NCI-H1092 treated with DMSO at 0.1 percent for 48 hours (cell line): ENCODE measurements at places on chromosomes 16 and 17.

- DNase-seq = no peak
Observed at GRCh38 chr16:30664616-30665109, 6.4 kb downstream of the FBRS start.

DNA sequence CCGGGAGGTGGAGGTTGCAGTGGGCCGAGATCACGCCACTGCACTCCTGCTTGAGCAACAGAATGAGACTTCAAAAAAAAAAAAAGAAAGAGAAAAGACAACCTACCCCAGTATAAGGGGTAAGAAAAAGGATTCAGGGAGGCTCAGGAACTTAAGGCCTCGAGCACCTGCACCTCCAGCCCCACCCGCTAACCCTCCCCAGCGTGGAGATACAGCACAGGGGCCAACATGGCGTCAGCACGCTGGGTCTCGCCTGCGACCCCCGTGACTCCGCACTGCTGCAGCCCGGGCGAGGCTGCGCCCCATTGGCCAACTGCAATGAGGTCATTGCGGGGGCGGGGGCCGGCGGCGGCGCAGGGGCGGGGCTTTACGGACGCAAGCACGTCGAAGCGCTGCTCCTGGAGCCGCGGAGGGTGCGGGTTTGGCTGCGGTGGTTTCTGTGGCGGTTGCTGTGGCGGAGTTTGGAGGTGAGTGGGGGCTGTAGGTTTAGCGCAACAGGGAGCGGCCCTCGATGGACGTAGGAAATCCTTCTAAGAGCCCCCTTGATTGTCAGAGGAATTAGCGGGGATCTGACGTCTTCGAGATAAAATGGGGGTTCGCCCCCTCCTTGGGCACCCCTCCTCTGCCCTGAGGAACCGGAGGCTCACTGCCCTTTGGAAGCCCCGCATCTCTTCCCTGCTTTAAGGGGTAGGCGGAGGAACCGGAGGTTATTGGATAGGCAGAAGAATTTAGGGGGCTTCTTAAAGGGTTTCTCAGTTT lies at the start of gene ATP6V0A1:
Gene ATP6V0A1, plus strand, starts transcription at position 382 of the 759 bp plus-strand sequence. CDS start 2,017 bp downstream, outside the sequence.
- DNase-seq = peak; percentile 88

DNA sequence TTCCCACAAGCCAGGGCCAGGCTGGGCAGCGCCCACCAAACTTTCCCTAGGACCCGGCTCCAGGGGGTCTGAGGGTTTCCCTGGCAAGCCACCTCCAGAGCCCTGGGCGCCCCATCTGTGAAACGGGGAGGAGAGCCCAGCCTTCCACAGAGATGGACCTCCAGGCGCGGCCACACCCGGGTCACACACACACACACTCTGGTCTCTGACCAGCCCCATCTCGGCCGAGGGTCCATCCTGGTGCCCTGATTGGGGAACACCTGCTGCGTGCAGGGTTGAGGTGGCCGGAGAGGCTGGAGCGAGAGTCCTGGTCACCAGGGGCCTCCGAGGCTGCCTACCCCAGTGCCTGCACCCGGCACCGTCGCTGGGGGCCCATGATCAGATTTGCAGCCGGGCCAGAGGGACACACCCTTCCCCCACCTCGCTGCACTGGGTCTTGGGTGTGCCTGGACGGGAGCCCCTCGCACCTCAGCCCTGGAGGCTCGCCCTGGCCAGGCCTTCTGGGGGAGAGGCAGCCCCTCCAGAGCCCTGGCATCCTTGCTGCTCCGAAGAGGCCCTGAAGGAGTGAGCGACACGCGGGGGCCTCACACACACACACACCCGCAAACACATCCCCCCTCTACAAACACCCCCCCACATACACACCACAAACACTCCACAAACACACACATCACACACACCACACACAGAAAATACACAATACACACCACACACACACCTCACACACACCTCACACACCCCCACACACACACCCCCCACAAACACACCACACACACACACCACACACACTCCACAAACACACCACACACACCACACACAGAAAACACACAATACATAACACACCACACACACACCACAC lies 29.7 kb downstream of the SLC25A10 start:
- no peak for DNase-seq

GRCh38 chr17:68020409-68020756 lies 15.2 kb upstream of the KPNA2 start:
- DNase-seq = peak; percentile 74

GRCh38 chr17:35519439-35519838 lies 18.0 kb downstream of the SLFN12L start:
- no peak for DNase-seq

GRCh38 chr17:82095777-82096708 lies 2.0 kb downstream of the FASN start:
- DNase-seq = no peak

DNA sequence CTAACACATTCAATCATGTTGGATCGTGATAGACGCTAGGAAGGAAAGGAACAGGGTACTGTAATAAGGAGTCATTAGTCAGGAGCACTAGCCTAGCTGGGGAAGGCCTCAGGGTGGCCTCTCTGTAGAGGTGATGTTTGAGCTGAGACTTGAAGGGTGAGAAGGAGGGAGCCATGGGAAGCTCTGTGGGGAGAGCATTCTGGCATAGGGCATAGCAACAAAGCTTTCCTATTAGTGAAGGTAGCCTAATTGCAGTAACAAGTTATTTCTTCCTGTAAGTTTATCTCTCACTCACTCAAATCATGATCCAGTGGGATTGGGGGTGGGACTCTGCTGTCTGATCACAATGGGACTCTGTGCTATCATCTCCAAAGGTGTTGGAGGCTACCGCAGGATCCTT lies 16.1 kb downstream of the PLCG2 start:
- DNase-seq = no peak

DNA sequence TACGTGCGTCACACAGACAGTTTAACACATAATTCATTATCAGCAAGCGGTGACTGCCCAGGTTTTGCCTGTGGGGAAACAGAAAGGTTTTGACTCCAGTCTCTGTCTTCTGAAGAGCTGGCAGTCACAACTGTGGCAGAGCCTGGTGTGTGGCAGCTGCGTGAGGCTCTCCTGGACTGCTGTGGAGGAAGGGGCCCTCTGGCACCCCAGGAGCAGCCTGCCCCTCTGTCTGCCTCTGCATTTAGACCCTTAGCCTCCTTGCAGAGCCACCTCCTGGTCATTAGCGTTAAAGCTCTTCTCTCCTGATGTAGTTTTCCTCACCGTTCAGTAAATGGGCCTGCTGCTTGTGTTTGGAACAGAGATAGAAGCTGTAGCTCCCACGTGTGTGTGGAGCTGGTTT lies 10.9 kb downstream of the RAB40C start:
- no peak for DNase-seq

GRCh38 chr17:76866774-76867577 lies 1.2 kb upstream of the MGAT5B start:
- peak; percentile 18 for DNase-seq

DNA sequence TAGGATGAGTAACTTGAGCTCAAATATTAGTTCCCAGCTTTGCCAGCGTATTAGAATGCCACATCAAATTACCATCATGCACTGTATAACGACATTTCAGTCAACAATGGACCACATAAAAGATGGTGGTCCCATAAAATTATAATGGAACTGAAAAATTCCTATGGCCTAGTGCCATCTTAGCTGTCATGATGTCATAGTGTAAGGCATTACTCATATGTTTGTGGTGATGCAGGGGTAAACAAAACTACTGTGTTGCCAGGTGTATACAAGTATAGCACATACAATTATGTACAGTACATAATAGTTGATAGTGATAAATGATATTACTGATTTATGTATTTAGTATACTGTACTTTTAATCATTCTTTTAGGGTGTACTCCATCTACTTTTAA lies 54.4 kb upstream of the NETO2 start:
- peak; percentile 47 for DNase-seq

DNA sequence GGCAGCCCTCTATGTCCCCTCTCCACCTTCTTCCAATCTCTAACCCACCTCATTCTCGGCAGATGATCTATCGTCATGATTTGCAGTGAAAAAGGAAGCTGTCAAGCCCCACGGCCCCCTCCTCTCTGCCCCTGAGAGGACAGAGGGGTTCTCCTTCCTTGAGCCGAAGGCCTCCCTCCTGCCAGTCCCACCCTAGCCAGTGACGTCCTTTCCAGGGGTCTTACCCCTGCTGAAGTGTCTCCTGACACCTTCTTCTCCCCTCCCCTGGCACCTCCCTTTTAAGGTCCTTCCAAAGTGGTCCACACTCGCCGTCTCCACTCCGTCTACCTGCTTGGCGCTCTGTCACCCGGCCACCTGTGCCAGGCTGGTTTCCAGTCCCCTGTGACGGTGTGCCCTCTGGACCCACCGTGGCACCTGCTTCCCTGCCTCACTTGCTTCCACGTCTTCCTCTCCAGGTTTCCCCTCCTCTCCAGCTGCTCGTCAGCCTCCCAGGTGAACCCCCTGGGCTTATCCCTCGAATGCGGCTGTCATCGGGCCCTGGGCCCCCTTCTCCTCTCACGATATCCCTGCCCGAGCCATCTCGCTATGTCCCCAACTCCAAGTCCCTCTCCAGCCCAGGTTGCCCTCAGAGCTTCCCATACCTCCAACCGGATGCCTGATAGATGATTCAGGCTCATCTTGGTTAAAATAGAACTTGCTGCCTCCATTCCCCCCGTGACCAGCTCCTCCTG lies 5.7 kb downstream of the CCDC102A start:
- DNase-seq = no peak

DNA sequence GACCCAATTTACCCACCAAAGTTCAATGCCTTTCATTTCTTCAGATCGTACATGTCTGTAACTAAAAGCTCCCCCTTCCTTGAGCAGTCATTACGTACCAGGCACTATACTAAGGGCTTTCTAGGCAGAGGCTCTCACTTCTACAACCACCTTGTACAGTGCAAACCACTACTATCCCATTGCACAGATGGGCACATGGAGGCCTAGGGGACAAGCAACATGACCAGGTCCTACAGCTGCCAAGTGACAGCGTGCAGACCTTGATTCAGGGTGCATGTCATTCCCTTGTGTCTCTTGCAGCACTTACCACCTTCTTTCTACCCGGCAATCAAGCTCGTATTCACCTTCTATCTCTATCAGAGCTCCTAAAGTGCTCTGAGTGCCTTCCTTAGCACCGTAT lies 382.7 kb downstream of the SOX9 start:
- no peak for DNase-seq

GRCh38 chr16:88505405-88506082 lies 52.5 kb downstream of the ZFPM1 start:
- DNase-seq = peak; percentile 62

DNA sequence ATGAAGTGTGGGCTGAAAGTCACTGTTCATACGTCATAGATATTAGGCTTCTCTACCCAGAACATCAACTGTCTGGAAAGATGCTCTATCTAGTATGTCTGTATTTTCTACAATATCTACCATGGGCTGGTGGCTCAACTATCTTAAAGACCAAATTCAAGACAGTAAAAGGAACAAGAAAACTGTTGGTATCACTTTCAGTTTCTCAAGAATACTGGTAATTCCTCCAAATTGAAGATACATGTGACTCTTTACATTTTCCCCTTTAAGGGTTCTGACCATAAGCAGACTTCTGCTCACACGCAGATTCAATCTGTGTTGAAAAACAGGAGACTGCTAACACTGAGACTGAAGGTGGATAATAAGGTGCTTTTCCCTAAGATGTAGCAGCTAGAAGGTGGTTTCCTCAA lies 24.2 kb downstream of the XPO6 start:
- DNase-seq = no peak

DNA sequence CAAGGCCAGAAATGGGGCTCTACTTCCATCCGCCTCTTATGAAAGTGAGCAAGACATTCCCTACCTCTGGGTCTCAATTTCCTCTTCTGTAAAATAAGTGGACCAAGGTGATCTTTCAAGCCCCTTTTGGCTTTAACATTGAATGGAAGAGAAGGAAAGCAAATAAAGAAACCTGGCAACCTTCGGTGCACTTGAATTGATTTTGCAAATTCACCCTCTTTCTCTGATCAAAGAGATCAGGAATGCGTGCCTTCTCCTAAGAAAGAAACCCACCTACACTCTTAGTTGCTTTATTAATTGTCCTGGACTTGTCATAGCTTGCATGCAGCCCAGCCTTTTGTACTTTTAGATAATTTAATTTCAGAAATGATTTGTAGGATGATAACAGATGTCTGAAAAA lies 3.0 kb downstream of the MSI2 start:
- no peak for DNase-seq

GRCh38 chr17:335691-336090 lies 16.9 kb downstream of the RPH3AL start:
- DNase-seq = peak; percentile 24

GRCh38 chr17:20992987-20993862 lies 49.6 kb downstream of the USP22 start:
- peak; percentile 24 for DNase-seq

DNA sequence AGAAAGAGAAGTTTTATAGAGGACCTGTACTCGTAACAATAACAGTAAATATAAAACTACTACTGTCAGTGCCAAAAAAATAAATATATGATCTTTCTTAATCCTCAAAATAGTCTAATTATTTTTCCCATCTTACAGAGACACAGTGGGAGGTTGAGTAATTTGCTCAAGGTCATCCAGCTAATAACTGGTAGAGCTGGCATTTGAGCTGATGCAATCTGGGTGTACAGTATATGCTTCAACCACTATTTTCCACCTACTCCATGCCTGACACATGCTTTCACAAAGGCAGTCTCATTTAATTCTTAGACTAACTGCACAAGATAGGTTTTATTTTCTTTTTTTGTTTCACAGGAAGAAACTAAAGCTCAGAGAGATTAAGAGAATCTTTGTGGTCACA lies 33.6 kb downstream of the PIGL start:
- DNase-seq = no peak

GRCh38 chr17:66604376-66604775 lies 230.5 kb upstream of the CACNG5 start:
- no peak for DNase-seq

GRCh38 chr16:4814542-4815173 lies 12.2 kb upstream of the ROGDI start:
- no peak for DNase-seq

GRCh38 chr17:61384692-61385576 lies 14.7 kb upstream of the TBX2 start:
- no peak for DNase-seq

- DNase-seq = no peak
Observed at GRCh38 chr17:62724398-62725146, 83.5 kb downstream of the MARCHF10 start.

- DNase-seq = no peak
Observed at GRCh38 chr17:72764632-72765041, 327.9 kb downstream of the SLC39A11 start.

GRCh38 chr16:52690468-52690867 lies 143.5 kb upstream of the TOX3 start:
- DNase-seq = no peak

- DNase-seq = no peak
Observed at GRCh38 chr17:43854498-43854897, 7.5 kb downstream of the CD300LG start.
